ENCODE measurements at places on chromosomes 1 and 21.

DNA sequence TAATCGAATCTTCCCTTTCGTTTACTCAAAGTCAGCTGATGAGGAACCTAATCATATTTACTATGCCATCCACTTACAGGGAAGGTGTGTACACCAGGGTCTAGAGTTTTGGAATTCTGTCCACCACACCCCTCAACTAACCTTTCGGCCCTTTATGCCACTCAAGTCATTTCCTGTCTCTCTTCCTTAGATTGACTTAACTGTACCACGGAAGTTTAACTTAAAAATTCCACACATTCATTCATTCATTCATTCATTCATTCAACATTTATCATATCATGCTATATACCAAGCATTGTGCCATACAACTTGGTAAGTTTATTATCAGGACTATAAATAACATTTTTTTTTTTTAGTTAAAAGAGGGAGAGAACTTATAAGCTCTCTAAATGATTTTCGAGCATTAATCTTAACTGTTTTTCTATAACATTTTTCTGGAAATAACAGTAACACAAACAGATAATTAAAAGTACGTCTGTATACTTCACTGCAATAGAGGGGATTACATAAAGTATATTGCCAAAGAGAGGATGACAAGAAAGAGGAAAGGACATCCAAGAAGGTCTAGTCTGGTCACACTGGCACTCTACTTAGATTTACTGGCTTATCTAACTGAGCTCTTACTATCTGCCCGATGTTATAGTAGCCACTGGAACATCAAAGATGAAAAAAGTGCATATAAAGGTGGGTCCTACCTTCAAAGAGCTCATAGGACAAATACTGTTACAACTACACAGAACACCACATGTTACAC, 243.7 kb downstream of the PBX1 start:
- no peak for DNase-seq

DNA sequence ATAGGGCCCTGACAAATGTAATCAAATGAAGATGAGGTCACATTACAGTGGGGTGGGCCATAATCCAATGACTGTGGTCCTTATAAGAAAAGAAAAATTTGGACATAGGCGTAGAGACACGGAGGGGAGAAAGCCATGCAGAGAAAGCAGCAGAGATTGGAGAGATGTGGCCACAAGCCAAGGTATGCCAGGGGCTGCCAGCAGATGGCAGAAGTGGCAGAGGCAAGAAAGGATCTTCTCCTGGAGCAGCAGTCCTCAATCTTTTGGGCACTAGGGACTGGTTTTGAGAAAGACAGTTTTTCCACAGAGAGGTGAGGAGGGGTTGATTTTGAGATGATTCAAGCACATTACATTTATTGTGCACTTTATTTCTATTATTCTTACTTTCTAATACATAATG, 355.1 kb downstream of the NPHP4 start:
- peak; percentile 15 for DNase-seq

DNA sequence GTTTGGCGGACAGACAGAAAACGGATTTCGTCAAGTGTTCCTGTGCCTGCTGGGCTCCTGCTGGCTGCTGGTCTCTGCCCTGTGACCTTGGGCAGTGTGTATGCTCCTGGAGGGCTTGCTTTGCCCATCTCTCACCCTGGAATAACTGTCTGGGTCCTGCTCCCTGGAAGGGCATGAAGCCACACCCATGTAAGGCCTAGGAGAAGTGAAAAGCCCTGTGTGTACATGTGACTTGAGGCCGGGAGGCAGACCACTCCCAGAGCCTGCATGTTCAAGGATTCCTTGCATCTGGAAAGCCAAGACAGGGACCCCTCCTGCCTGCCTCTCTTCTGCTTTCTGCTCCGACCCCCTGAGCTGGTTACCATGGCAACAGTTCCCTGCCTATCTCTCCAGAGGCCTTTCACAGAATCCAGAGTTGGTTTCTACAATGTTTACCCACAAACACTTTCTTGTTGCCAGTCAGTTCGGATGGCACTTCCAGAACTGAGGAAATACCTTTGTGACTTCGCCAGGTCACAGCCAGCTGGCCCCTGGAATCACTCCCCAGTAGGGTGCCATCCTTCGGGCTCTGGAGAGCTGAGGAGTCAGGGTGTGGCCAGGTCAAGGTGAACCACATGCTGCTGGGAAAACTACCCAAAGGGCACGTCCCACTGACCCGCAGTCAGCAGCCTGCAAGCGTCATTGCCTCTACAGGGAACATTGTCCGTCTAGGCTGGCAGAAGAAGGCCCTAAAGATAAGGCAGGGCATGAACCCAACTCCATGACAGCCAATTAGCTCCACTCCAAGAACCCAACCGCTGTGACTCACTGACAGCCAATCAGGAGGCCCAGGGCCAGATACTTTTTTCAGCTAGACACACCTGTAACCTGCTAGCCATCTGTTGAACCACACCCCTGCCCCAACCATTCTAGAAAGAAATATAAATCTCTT, 14.7 kb upstream of the GPR37L1 start:
- DNase-seq: no peak

DNA sequence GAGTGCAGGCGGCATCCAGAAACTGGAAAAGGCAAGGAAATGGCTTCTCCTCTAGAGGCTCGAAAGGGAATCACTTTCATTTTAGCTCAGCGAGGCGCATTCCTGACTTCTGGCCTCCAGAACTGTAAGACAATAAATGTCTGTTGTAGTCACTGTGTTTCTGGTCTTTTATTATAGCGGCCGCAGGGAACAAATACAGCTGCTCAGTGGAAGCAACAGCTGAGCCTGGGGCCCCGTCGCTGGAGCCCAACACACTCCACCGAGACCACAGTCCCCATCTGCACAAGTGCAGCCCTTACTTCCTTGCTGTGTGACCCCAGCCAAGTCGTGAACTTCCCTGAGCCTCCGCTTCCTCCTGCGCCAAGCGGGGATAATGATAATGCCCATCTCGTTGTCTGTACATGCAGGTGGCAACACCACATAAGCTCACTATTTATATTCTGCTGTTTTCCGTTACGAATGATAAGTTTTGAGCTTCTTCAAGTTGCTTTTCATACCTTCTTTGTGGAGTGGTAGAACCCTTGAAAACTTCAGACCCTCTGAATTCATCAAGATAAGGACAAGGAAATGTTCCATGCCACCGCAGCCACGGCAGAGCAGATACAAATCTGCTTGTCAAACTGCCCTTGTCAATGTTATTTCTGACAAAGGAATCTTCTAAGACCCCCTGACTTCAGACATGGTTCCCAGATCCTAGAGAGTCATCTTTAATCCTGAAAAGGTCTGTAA, 3.2 kb upstream of the LAPTM5 start:
- DNase-seq: no peak

DNA sequence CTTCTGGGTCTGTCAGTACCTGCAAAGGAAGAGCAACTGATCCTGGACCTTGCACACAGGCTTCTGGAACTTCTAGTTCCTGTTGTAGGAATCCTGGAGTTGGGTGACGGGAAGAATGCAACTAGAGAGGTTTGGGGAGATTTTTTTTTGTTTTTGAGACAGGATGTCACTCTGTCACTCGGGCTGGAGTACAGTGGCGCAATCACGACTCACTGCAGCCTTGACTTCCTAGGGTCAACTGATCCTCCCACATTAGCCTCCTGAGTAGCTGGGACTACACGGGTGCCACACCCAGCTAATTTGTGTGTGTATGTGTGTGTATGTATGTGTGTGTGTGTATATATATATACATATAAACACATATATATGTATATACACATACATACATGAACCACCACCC, 18.8 kb downstream of the ENTREP3 start:
- no peak for DNase-seq

Data from activated CD4-positive, alpha-beta T cell treated with anti-CD3 and anti-CD28 coated beads, Interleukin-2, amount 50 U/mL, for 16 hours (primary cell).